ENCODE measurements at places on chromosomes 1 and 21. TPM values are rescaled to one million over a fixed set of nuclear protein-coding genes. Genes with fewer than 3 reads are reported as not detected.

GBP7 gene
- polyA plus RNA-seq = not detected

FAM43B gene
- polyA plus RNA-seq = not detected

PROX1 gene
- polyA plus RNA-seq = 0.45 TPM

GRCh38 chr1:87104140-87104539, 189.7 kb downstream of the HS2ST1 start:
- no peak for DNase-seq

GRCh38 chr1:25137106-25137505, 95.2 kb downstream of the SYF2 start:
- no peak for DNase-seq

DNA sequence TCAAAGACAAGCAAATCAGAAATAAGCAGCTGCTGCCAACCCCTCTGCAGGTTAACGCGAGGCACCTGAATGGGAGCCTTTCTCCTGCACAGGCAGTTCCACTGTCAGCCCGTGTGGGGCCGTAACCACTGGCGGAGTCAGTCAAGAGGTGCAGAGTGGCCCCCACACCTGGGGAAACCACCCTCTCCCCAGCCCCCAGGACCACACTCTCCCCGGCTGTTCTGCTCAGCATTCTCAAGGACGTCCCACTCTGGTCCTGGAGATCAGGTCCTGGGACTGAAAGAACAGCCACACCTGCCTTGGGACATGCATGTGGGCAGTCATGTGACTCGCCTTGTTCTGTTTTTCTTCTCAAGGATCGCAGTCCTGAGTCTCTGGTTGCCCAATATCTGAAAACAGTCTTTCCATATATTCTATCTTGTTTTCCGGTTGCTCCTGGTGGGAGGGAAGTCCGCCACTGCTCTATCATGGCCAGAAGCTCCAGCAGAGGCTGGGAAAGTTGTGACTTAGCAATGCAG, 252.5 kb downstream of the PTPRU start:
- DNase-seq = no peak

DNA sequence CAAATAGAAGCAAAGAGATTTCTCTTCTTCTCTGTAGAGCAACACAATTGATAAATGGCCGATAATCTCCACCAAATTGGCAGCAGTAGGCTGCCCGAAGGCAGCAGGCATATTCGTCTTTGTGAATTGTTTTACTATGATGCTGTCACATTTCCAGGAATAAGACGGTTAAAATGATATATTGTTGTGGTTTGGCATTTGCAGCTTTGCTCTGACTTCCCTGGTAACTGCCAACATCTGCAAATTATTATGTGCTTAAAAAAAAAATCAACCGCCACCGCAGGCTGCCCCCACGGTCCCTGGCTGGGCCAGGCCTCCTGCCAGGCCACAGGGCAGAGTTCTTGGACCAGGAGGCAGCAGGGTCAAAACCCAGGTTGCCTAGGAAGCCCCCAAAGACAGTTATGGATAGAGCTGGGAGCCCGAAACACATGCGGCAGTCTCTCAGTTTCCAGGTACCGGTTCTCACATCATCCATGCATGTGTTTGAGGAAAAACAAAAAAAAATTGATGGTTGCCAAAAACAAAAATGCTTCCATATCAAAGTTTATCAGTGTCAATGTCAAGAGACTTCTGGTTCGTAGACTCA, 179.3 kb downstream of the ETS2 start:
- peak; percentile 79 for DNase-seq
